ENCODE measurements at places on chromosomes 2 and 18.

GRCh38 chr2:46800625-46801349, 114.8 kb downstream of the MCFD2 start:
- DNase-seq = no peak

GRCh38 chr18:41681138-41681880, 273.7 kb upstream of the PIK3C3 start:
- DNase-seq = no peak

DNA sequence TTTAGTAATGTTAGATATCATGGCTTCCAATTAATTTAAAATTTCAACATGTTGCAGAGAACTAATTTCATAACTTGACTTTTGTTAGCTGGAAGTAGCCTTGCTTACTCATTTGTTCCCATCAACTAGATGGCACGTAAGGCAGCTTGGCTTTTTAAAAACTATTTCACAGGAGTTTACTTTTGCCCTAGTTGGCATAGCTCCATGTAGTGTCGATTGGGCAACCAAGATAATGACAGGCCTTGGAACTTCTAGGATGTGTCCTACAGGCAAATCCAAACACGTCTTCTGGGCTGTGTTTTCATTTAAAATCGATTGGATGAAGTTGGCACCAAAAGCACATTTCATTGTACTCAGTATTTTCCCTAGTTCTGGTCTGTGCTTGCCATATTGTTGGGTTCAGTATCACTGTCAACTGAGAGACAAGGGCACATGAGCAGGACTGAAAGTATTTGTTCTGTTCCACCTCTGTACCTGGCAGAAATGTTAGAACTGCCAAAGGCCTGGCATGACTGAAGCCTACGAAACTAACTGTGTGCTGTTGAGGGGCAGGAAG, 29.4 kb downstream of the HADHB start:
- peak; percentile 71 for DNase-seq

GRCh38 chr2:41483982-41484857, 563.6 kb upstream of the PKDCC start:
- DNase-seq = no peak

- no peak for DNase-seq
Measured at GRCh38 chr18:23897733-23898132, 116.8 kb upstream of the TTC39C start.

GRCh38 chr2:175187378-175187777, 5.9 kb upstream of the ATP5MC3 start:
- no peak for DNase-seq

DNA sequence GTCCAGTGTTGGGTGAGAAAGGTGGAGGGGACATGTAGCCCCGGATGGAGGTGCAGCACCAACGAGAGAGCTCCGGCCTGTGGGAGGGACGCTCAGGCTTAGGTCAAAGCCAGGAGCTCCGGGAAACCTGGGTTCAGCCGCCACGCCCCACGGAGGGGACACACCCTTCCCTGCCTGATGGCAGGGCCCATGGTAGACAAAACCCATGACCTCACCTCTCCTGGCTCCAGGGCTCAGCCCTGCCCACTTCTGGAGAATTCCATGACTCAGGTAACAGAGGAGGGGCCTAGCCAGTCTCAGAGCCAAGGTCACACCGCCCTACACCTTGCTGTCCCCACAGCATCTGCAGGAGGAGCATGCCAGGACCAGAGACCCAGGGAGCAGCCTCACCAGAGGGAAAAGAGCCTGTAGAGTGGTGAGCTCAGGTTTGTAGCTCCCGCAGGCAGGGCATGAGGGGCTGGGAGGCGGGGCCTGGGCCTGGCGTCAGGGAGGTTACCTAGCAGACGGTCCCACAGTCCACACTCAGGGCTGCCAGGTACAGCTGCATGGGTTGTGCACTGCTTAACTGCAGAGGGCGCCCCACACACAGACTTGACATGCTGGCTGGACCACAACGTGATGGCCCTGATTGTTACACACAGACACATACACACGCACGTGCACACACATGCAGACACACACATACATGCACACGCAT, 70.8 kb upstream of the SMAD7 start:
- DNase-seq = no peak

DNA sequence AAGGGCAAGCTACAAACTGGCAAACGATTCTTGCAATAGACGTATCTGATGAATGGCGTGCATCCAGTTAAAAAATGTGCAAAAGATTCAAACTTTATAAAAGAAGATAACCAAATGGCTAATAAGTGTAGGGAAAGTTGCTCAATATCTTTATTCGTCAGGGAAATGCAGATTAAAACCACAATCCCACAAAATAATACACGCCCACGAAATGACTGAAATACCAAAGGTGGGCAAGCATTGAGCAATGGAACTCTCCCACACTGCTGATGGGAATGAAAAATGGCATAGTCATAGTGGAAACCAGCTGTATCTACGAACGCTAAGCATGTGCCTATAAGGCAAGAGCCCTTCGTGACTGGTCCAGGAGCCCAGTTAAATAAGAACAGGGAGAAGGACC, 168.6 kb upstream of the SIX2 start:
- no peak for DNase-seq

- peak; percentile 40 for DNase-seq
Measured at GRCh38 chr2:160407393-160408172, 86.0 kb downstream of the RBMS1 start.

GRCh38 chr18:48328473-48329210, 80.5 kb downstream of the ZBTB7C start:
- no peak for DNase-seq

- no peak for DNase-seq
Measured at GRCh38 chr18:55286257-55286825, 301.7 kb downstream of the TCF4 start.

DNA sequence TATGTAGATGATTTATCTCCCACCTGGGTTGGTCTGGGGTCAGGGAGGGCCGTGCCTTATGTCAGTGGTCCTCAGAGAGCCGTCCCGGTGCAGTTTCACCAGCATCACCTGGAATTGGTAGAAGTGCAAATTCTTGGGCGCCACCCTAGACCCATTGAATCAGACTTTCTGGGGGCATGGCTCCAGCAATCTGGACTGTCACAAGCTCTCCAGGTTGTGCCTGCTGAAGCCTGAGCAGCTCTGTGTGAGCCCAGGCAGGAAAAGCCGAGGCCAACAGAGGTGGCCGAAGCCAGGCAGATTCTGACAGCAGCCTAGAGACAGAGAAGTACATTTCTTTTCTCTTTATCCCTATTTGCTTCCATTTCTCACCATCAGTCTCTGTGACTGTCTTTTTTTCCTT, 98.4 kb upstream of the SEC11C start:
- no peak for DNase-seq

GRCh38 chr18:8333961-8334360, 275.3 kb upstream of the RAB12 start:
- DNase-seq = no peak

DNA sequence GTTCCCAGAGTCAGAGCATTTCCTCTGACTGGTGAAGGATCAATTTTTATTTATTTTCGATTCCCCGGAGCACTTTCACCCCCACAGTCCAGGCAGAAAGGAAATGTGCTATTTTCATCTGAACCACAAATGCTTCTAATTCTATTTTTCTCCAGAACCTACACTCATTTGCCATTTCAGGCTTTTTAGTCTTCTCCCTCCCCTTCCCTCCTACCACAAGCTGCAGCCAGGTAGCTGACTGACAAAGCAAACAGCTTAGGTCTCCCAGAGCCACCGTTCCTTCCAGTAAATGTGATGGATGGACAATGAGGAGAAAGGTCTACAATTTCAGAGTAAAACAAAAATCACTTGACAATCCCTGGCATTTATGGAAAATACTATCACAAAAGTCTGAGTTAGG, 76.9 kb downstream of the KLF7 start:
- no peak for DNase-seq

DNA sequence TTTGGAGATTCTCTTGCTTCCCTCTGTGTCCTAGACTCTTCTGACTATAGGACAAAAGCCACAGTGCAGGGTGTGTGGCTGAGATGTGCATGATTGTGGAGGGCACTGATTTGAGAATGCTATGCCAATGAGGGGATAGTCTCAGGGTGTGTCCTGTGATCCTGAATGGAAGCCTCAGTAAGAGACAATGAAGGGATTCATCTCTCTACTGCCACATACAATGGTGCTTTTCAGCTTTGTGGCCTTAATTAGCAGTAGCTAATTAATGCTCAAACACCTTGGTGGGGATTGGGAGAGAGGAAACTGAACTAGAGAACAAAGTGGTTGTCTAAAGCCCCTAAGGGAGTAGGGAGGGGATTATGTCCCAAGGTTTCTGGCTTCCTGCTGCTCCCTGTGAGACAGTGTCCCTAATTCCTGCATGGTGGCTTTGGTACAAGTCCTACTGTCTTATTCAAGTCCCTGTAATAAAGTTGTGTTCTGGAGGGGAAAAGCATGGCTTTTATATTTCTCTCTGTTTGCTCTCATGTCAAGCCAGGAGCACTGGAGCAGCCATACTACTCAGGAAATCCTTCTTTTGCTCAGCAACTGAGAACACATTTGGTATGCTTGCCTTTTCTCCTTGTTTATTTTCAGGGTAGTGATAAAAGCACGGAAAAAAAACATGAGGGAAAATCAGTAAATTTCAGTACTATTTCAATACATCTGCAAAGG, 415.2 kb upstream of the TCF4 start:
- no peak for DNase-seq

DNA sequence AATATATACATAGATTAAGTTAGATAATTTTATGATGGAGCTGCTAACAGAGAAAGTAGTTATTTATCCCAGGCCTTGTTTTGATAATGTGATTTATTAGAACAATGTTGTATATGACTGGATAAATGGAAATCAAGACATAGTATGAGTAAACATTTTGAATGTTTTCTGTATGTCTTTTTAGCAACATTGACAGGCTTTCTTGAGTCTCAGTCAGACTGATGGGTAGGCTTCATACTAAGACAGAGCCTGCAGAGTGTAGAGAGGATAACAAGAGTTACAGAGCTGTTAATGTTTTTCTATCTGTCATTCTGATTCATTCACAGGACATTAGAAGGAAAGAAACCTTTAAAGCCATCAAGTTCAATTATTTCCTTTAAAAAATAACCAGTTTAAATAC, 478.5 kb downstream of the LRP1B start:
- no peak for DNase-seq

DNA sequence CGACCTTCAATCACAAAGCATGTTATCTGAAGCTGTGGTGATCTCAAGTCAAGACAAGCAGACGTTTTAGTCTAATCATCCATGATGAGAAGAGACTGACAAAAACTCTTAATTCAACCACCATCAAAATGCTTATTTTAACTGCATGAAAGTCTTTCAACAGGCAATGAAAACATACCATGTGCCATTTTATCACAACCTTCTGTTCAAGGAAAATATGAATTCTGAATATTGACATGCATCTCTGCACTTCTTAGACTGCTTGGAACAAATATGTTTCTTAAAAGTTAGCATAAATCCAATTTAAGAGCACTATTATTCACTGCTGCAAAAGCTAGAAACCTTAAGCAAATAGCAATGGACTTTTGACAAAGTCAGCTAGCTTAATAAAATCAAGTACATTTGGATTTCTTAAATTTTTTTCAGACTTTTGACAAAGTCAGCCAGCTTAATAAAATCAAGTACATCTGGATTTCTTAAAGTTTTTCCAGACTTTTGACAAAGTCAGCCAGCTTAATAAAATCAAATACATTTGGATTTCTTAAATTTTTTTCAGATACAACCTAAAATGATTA, 70.9 kb downstream of the OLA1 start:
- no peak for DNase-seq

GRCh38 chr18:7618891-7619442, 51.9 kb downstream of the PTPRM start:
- DNase-seq = no peak

- DNase-seq = no peak
Measured at GRCh38 chr2:145000376-145000775, 480.5 kb upstream of the ZEB2 start.

DNA sequence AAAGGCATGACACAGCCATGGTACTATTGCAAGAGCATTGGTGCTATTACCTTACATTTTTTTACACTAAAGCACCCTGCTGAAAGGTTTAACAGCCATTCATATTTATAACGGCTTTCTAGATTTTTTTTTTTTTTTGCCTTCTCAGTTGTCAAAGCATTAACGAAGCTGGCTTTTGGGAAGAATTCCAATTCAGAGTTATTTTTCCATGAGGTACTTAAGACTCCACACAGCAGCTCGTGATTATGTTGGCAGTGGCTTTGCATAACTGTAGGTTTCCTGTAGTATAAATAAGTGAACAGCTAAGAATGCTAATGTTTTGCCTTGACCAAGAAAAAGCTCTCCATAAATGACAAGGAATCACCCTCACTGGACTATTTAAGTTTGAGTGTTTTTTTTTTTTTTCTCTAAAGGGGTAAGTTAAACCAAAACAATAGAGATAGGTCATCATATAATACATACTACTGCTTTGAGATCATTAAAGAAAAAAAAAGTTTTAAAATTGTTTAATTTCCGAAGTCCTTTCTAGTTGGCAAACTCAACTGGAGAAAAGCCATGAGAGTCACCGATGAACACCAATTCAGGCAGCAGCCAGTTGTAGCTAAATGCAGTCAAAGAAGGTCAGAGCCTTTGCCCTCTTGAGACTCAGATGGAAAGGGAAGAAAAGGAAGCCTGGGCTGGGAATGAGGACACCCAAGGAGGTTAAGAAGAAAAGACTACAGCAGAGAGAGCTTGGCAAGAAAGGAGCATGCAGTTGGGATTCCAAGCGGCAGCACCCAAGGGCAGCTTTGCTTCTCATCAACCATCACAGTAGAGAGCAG, 187.4 kb upstream of the NCKAP5 start:
- no peak for DNase-seq

DNA sequence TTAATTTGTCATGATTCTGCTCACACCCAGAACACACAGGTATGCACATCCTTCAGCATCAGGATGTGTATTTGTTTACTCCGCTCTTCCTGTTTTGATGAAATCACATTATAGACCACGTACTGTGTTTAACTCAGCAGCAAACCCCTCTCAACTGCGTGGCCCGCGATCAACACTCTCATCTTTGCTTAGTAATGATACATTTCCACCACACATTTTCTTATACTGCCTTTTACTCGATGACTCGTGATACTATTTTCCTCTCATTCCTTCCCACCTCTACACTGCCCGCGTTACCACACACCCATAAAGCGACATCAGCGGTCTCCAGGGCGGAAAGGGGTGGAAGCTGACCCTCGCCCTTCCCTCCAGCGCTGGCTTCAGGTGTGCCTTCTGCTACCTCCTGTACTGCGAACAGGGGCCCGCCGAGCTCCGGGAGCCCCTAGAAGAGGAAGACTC, 1.3 kb downstream of the NETO1 start:
- no peak for DNase-seq

- peak; percentile 46 for DNase-seq
Measured at GRCh38 chr2:224042191-224042696, 3.2 kb upstream of the SERPINE2 start.
